GOT3 (cell line): ENCODE measurements at places on chromosomes 16 and 17.

GRCh38 chr16:13110124-13110796, 208.9 kb downstream of the SHISA9 start:
- DNase-seq, result no peak

DNA sequence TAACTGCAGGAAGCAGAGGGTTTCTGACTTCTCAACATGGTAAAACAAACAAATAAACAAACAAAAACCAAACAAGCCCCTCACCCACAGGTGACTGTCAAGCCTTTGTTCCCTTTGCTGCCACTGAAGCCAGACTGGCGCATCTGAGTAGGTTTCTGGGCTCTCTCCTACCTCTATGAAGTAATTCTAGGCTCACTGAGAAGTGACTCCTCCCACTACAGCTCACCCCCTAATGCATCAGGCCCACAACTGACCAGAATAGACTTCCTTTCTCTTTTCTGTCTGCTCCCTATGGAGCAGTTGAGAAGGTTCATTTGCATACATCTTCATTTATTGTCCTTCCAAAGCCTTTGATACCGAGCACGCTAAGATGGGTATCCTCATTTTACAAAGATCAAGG, 77.0 kb upstream of the CCL2 start:
- DNase-seq, result no peak

GRCh38 chr16:89723279-89724250, 2.2 kb downstream of the ZNF276 start:
- DNase-seq, result no peak

DNA sequence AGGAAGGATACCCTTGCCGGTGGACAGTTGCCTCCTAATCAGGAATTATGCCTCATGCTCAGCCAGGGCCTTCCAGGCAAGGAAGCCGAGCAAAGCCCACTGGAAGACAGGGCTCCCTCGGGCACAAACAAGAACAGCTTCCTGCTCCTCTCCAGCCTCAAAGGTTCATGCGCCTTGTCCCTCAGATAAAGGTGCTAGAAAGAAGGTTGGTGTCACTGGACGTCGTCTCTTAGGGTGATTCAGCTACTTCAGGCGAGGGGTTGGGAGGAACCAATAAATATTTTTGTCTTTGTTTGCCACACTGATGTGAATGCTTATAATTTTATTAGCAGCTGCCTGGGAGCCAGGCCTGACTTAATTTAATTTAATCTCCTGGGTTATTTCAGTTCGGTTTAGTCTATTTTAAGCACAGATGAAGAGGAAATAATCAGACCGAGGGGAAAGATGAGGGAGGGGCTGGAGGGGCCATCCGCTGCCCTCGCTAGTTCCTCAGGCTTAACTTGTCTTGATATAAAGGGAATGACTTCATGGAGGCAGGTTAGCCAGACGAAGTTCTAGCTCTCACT, 171.8 kb upstream of the CACNG5 start:
- DNase-seq, result no peak
